NCI-H446 (cell line): ENCODE measurements at places on chromosomes 3 and 15.

DNA sequence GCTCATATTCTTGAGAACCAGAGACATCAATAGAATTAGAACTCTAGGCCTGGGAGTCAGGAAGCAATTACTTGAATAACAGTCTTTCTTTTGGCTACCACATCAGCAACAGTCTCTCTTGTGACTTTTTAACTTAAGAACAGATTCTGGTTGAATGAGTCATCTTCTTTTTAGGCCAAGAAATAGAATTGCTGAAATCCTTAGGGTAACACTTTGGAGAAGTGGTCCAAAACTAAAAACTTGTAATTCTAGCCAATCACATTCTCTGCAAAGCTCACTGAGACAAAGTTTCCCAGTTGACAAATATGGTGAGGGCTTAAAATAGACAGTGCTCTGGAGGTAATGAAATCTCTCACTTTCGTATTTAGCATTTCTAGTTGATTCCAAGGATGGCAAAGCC lies 238.0 kb downstream of the SHOX2 start:
- DNase-seq, result no peak

- DNase-seq, result no peak
These were observed 13.7 kb downstream of the C3orf62 start for GRCh38 chr3:49263159-49263889.

DNA sequence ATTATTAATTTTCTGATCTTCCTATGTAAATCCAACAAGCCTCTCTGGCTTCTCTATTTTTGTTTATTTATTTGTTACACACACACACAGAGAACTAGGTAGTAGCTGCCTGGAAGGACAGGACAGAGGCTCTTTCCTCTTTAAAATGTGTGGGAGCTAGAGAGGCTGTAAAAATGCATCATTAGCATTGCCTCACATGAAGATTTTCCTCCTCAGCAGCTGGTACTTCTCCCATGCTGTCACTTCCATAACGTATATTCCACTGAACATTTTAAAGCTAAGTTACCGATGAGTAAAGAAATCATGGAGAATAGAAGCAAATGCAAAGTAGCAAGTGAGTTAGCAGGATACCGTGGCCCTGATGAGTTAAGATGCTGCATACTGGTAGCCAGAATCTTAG lies 63.9 kb downstream of the IMPG2 start:
- no peak for DNase-seq

- DNase-seq, result no peak
These were observed 2.5 kb downstream of the OR5K2 start for GRCh38 chr3:98500019-98500418.

DNA sequence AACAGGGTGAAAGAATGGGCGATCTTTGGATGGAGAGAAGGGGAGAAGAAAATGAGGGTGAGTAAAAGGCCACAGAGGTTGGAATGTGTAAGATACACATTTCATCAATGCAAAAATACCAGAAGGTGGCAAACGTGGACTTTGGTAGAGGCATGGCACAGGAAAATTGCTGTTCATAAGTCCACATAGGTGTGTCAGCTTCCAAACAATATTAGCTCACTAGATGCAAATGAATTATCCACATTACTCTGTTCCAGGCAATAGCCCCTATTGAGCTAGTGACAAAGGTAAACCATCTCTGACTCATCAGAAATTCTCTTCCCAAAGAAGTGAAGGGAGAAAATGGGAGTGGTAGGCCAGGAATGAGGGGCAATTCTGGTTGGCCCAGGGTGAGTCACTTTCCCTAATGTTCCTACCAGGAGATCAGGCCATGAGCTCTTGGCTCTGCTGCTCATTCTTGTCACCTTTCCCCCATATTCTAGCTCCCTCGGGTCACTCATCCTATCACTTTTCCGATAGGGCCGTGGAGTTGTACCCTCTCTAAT lies 19.9 kb downstream of the ACKR2 start:
- DNase-seq, result no peak

GRCh38 chr15:85771271-85771670 lies 23.5 kb downstream of the KLHL25 start:
- no peak for DNase-seq

- DNase-seq, result no peak
These were observed 102.7 kb upstream of the FGF7 start for GRCh38 chr15:49320351-49320750.

GRCh38 chr15:89723031-89723430 lies 28.0 kb downstream of the MESP1 start:
- DNase-seq, result no peak

GRCh38 chr15:47961401-47962090 lies 159.2 kb upstream of the SLC24A5 start:
- no peak for DNase-seq

GRCh38 chr3:9951126-9951525 lies 1.1 kb downstream of the PRRT3 start:
- DNase-seq, result no peak

DNA sequence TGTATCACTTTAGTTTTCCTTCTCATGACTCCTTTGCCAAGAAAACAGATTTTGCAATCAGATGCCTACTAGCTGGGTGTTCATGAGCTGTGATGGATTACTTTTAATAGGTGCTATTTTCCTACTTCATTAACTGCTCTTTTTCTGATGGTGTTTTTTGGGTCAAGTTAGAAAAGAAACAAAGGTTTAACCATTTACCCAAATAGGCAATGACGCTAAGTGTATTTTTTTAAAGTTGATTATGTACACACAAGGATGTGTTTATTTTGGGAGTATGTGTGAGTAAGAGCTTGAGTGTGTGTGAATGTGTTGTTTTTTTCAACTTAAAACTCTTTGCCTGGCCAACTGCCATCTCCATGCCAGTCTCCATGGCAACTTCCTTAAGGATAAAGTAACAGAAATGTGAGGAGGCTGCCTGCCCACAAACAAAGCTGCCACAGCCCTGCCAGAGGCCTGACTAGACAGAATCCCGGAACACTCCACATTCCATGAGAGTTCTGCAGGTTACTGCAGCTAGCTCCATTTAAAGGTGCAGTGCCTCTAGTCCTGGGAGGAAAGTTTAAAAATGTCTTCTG lies 215.6 kb upstream of the RBMS3 start:
- DNase-seq, result peak; percentile 66

DNA sequence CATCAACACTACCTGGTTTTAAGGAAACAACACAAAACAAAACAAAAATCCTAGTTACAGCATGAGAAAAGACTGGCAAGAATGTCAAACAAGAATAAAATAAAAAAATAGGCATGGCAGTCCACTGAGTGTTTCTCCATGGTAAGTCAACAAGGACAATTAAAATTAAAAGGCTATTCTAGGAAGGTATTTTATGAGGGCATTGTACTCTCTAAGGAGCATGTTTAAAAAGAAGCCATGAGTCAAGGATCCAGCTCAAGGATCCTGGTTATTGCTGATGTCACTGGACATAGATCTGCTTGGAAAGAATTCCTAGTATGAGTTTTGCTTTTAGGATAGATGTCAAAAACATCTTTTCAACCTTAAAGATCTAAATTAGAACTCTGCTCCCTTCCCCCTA lies 106.7 kb downstream of the MYO5A start:
- DNase-seq, result no peak

DNA sequence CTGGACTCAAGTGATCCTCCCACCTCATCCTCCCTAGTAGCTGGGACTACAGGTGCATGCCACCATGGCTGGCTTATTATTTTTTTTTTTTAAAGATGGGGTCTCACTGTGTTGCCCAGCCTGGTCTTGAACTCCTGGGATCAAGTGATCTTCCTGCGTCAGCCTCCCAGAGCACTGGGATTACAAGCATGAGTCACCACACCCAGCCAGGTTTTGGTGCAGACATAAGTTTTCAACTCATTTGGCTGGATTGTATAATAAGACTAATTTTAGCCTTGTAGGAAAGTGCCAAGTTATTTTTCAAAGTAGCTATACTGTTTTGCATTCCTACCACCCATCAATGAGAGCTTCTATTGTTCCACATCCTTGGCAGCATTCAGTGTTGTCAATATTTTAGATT lies 32.1 kb downstream of the BUB1B start:
- peak; percentile 4 for DNase-seq

- DNase-seq, result no peak
These were observed 89.5 kb downstream of the ITPR1 start for GRCh38 chr3:4582624-4583023.

DNA sequence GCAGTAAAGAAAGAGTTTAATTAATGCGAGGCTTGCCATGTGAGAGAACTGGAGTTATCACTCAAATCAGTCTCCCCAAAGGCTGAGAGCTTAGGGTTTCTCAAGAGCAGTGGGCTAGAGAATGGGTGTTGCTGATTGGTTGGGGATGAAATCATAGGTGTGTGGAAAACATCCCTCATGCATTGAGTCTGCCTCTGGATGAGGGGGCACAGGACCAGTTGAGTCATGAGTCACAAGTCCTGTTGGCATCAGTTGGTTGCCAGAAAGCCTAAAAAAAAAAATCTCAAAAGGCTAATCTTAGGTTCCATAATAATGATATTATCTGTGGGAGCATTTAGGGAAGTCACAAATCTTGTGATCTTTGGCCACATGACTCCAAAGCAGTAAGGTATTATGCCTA lies 800.3 kb downstream of the TUSC7 start:
- no peak for DNase-seq

DNA sequence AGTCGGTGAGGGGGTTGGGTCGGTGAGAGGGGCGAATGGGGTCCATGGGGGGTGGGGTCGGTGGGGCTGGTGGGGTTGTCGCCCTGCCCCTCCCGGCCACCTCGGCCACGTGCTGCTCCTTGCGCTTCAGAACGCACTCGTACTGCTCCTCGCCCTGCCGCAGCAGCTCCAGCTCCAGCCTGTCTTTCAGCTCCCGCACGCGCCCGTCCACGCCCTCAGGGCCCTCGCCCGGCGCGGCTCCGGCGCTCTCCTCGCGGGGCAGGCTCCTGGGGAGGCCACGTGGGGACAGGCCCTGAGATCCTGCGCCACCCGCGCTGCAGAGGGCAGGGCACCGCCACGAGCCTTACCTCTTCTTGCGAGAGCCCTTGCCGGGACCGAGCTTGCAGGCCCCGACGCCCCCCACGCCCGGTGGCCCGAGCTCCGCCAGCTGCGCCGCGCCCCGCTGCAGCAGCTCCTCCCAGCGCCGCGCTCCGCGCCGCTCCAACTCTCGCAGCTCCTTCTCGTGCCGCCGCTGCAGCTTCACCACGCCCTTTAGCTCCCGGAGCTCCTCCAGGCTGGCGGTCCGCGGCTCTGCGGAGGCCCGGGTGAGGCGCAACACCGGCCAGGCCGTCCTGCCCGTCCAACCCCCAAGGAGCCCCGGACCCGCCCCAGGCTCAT lies 8.2 kb upstream of the ANKRD63 start:
- no peak for DNase-seq

DNA sequence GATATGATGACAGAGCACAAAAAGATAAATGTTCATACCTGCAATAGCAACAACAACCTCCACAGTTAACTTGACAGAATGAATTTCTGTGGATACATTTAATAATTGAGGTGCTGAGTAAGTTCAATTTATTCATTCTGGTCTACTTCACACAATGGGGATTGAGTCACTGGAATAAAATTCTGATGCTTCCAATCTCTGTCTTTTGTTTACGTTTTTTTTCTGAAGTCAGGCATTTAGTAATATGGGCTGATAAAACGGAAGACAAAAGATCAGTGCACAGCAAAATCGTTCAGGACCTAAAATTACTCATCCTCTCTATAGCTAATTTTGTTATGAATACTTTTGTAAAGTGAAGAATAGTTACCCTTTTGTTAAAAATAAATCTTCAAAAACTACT lies 565.9 kb upstream of the CCDC54 start:
- no peak for DNase-seq

DNA sequence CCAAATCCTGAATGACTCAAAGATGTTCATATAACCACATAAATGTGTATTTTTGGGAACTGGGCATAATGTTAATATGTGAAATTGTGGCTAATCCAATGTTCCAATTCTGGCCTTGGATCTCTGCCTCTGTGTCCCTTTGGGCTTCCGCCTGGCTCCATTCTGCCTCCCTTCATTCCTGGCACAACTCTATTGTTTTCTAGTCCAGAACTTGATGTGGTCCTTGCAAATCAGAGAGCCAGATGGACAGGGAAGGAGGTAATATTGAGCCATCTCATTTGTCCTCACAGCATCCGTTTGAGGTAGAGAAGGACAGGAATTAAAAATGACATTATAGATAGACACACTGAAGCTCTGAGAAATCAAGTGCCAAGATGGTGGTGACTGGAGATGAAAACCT lies 355.7 kb upstream of the TBL1XR1 start:
- DNase-seq, result no peak

- no peak for DNase-seq
These were observed 14.3 kb upstream of the HPS3 start for GRCh38 chr3:149115114-149115513.

DNA sequence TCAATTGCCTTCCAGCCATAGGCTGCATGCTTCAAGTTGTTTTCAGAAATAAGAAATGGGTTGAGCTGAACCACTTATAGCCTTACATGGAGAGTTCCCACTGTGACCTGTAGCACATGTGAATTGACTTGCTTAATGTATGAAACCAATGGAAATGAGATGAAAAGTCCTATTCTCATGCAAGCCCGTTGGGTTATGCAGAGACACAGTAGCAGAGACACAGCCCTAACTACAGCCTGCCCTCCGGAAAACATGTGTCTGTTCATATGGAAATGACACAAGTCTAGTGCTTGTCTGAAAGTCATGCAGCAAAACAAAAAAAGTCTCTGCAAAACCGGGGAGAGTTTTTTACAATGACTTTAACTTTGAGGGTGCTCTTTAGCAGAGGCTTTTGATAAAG lies 14.5 kb downstream of the HIGD2B start:
- DNase-seq, result no peak

- no peak for DNase-seq
These were observed 861 bp upstream of the MYLK start for GRCh38 chr3:123884993-123885392.

DNA sequence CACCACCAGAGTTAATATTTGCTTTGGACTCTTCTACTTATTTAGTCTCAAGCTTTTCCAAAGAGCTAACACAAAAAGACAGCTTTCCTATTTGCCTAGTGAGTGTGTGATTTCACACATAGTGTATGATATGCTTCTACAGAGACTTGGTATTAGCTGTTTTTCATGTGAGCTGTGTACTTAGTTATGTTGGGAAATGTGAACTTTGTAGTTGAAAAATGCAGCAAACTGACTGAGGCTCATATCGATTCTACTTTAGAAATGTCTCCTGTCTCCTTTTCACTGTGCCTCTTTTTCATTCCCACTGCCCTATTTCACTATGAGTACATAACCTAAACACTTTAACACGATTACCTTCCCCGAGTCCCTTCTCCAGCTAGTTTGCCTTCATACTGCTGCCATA lies 136.5 kb downstream of the ALCAM start:
- no peak for DNase-seq

DNA sequence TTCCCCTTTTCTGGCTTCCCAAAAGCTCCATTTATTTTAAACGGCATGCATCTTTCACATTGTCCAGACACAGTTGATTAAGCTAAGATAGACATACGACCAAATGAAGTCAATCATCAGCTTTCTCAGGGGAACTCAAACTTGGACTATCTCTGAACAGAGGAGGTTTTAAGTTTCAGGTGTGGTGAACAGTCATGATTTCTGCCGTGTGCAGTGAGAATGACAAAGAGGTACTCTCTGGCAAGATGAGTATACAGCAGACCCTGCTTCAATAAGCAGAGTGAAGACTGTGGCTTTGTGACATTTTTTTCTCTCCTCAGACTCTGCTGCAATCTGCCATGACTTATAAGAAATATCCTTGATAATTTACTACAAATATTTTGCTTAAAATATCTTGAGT lies 307.7 kb downstream of the CNTN6 start:
- no peak for DNase-seq
